ENCODE measurements at places on chromosomes 3 and 15.
A peak's percentile ranks its signal among the peaks of the same experiment; 100 is the strongest.

DNA sequence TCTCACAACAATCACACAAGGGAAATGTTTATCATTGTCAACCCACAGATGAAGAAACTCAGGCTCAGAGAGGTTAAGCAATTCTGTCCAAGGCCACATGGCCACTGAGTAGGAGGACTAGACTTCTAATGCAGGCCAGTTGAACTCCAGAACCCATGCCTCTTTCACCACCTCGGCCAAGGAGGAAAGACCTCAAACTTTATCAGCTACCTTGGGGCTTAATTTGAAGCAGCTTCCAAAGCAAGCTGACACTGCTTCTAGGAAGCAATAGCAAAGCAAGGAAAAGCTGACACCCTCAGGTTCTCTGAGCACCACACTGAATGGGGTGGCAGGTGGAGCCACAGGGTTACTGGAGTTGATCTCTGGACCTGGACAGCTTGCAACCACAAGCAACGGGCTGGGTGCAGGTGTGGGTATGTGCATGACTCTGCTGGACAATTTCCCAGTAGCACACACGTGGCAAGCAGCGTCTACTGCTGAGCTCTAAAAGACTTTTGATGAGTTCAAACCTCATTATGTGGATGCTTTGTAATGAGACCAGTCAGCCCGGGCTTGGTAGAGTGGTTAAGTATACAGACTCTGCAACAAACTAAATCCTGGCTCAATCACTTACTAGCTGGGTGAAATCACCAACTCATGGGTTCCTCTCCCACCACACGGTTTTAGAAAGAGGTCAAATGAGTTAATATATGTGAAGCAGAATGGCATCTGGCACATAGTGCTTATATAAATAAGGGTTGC is 23.1 kb downstream of the CCNL1 start:
- no peak for DNase-seq

GRCh38 chr3:101836652-101837598 is 12.4 kb upstream of the NFKBIZ start:
- DNase-seq = no peak

DNA sequence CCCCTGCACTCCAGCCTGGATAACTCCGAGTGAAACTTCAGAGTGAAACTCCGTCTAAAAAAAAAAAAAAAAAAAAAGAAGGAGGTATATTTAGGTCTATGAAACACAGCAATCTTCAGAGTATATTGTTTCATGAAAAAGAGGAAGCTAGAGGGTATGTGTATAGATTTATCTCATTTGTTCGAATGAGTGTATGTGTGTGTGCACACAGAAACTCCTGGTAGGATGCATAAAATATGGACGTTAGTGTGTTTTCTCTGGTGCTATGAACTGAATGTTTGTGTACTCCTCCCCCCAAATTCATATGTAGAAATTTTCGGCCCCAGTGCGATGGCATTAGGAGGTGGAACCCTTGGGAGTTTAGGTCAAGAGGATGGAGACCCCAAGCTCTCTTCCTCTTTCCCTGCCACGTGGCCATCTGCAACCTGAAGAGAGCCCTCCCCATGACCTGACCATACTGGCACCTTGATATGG is 98.6 kb upstream of the KLF13 start:
- no peak for DNase-seq

- no peak for DNase-seq
Observed at GRCh38 chr3:146091397-146091796, 69.6 kb downstream of the PLOD2 start.

GRCh38 chr15:72492733-72493132 is 18.6 kb downstream of the ARIH1 start:
- DNase-seq = no peak

GRCh38 chr3:158102242-158103080 is 3.8 kb downstream of the SHOX2 start:
- DNase-seq = peak; percentile 80

DNA sequence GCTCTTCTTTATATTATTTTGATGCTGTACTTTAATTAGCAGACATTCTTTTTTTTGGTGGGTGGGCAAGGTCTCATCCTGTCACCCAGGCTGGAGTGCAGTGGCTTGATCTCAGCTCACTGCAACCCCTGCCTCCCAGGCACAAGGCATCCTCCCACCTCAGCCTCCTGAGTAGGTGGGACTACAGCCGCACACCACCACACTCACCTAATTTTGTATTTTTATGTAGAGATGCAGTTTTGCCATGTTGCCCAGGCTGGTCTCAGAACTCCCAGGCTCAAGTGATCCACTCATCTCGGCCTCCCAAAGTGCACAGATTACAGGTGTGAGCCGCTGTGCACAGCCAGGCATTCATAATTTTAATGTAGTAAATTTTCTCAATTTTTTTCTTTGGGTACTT is 608.1 kb downstream of the ZNF385D start:
- peak; percentile 25 for DNase-seq

GRCh38 chr3:157059181-157059580 is 100.8 kb downstream of the CCNL1 start:
- DNase-seq = no peak

DNA sequence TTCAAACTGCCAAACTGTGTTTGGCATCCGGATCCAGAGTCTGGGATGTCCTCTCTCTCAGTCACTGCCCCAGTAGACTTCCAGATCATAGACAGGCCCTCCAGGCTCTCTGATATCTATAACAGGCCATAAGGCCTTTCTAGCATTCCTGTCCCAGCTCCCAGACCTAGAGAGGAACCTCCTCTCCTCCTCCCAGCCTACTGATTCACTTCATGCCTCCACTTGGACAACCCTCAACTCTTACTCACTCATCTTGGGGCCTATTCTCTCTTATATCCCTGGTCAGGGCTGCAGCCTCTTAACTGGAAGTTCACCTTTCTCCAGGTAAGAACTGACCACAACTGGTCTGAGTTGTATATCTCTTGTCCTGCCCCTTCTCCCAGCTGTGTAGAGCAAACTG is 253.7 kb upstream of the TRIM42 start:
- no peak for DNase-seq

- DNase-seq = no peak
Observed at GRCh38 chr3:143445118-143445517, 325.5 kb downstream of the CHST2 start.

GRCh38 chr3:48429317-48429959 is 448 bp downstream of the PLXNB1 start:
- peak; percentile 79 for DNase-seq

GRCh38 chr3:48082580-48083184 is 66.5 kb upstream of the MAP4 start:
- no peak for DNase-seq

DNA sequence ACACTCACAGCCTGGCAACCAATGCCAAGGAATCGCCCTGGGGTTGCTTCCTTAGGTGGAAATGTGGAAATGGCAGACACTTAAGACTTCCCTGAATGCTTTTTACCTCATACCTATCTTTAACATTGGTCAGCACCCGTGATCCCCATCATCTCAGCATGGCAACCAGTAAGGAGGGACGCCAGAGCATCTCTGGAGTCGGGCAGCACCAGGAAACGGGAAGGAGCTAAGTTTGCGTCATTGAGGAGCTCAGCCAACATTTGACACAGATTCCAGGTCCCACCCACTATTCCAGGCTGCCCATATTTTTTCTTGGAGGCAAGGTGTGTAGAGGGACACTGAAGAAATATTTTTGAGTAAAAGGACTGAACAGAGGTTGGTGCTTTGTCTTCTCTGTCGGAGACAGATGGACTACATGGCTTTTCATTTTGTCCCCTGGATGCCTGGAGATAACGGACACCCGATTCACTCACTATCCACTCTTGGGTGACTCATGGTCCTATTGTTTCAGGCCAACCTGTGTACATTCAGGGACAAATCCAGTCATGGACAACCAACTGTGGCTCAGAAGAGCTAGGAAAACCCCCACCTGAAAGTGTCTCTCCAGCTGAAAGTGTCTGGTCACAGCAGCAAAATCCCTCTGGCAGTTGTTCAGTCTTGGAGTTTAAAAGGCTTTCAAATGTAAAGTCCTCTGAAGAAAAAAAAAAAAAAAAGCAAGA is 70.4 kb upstream of the OXTR start:
- DNase-seq = no peak

DNA sequence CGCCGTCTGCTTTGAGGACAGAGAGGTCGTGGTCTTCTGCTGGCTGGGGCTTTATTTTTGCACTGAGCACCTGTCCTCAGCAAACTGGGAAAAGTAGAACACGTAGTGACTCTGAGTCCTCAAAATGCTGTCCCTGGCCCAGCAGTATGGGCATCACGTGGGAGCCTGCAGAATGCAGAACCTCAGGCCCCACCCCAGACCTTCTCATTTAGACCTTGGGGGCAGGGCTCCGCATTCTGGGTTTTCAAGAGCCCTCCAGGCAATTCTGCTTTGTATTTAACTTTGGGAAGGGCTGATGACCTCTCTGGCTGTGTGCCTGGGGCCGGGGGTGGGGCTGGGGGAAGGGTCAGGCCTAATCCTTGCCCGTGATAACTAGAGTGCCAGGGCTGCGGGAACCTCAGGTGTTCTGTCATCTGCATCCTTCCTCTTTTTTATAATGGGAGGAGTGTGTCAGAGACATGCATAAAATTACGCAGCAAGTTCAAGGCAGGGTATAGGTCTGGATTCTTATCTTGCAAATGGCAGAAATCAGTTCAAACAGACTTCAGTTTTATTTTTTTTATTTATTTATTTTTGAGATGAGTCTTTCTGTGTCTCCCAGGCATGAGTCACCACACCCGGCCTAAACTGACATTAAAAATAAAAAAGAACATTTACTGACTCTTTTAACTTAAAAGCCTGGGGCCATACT is 11.1 kb downstream of the SLC6A6 start:
- DNase-seq = no peak

Measured in eye (tissue), 1 donor.